Effector CD4-positive, alpha-beta T cell (primary cell): ENCODE measurements at places on chromosomes 4 and X.

- DNase-seq, result no peak
These were observed 83.5 kb upstream of the PPARGC1A start for GRCh38 chr4:23973308-23973855.

DNA sequence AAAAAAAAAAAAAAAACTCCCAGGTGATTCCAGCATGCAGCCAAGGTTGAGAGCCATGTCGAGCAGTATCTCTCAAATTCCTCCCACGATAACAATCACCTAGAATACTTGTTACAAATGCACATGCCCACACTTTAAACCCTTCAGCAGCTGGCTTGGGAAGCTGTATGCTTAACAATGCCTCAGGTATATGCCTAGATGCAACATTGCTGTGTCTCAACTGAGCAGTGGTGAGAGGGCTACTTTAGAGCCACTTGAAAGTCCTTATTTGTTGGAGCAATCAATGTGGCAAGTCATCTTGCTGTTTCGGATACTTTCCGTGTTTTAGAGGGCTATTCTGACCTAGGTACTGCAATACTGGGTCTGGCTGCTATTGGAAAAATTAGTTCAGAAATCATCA lies 487.4 kb downstream of the INPP4B start:
- no peak for DNase-seq

- no peak for DNase-seq
These were observed 278.3 kb downstream of the PCDH18 start for GRCh38 chr4:137253949-137254348.

- no peak for DNase-seq
These were observed 274.5 kb downstream of the GPAT3 start for GRCh38 chr4:83810428-83810827.

DNA sequence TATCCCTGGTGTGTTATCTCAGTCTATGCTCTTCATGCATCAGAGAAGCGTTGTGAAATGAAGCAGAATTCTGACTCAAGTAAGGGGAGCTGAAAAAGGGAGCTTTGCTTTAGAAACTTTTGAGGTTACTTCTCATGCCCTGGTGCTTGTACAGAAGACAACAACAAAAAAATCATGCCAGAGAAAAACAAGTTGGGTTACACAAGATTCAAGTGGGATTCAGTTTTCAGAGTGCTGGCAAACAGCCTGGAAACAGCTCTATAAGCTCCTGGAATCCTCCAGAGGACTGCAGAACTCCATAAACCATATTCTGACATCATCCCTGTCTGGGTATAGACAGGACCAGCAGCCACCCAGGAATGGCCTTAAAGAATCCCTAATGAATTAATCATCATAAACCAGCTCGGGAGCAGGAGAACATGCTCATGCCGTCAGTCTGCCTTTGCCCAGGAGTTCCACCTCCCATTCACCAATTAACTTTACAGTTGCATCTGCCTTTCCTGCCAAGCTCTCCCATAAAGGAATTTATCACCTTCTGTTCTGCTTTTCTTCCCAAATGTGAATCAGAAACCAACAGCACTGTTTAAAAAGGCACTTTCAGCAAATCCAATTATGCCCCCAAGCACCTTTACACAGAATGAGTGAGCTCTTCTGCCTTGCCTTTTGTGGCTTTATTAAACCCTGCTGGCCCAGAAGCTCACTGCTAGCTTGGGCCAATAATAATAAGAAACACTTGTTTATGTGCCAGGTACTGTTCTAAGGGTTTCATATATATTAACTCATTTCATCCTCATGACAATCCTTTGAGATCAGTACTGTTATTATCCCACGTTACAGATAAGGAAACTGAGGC lies 54.5 kb upstream of the FBXW7 start:
- DNase-seq, result no peak

DNA sequence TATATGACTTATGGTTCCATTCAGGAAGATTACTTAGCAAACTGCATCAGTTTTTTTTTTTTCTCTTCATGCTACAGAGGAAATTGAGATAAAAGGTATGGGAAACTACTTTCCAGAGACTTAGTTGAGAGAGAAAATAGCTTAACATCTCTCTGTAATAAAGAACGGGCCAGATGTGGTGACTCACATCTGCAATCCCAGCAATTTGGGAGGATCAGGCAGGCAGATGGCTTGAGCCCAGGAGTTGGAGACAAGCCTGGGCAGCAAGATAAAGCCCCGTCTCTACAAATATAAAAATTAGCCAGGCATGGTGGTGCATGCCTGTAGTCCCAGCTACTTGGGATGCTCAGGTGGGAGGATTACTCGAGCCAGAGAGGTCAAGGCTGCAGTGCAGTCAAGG lies 271.2 kb upstream of the TENM3 start:
- DNase-seq, result no peak

DNA sequence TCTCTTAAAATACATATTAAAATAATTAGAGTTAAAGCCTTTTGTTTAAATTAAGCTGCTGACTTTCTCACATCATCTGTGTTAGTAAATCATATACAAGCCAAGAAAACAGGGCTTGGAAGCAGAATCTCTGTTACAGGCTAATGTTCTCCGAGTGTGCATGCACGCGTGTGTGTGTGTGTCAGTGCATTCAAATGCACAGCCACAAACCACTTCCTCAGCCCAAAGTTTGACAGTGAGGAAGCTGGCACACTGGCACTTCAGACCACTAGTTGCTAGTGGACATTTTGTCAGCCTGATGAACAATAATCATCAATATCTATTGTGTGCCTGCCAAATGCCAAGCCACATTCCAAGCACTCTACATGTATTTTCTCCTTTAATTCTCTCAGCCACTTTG lies 5.6 kb downstream of the MAOB start:
- no peak for DNase-seq

DNA sequence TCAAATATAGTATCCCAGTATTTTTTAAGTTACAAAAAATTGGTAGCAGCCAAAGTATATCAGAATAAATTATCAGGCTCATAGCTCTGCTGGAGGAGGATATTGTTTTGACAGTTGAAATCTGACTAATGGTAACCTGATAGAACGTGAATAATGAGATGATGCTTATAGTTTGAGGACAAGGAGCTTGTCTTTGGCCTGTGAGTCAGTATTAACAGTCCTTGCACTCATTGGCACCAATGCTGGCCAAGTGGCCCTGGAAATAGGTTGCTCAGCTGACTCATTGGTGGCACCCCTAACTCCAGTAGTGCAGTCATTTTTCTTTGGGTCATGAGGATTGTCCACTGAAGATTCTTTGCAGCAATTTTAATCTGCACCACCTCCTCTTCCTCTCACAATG lies 203.3 kb upstream of the JADE1 start:
- DNase-seq, result no peak

GRCh38 chr4:5204781-5205180 lies 153.5 kb downstream of the STK32B start:
- DNase-seq, result no peak

DNA sequence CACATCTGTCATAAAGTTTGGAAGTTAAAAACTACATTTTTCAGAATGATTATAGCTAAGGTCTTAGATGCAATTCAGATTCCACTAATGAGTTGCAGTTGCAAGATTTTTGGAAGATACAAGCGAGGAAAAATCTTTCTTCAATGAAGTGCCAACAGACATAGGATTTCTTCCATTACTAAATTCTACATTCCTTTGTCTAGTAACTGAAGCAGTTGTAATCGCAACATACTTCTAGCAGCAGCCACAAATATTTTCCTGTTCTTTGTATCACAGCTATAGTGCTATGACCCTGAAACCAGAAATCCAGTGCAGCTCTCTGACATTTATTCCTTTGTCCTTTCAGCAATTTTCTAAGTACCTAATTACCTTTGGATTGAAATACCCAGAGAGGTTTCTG lies 225.2 kb upstream of the SLIT2 start:
- DNase-seq, result no peak
